Left ventricle myocardium inferior (tissue), 1 donor: ENCODE measurements at places on chromosomes 3 and 15.

GRCh38 chr15:60695713-60696522, 217.0 kb upstream of the ICE2 start:
- DNase-seq = no peak

GRCh38 chr3:191962324-191962723, 501.4 kb downstream of the PYDC2 start:
- no peak for DNase-seq

GRCh38 chr15:93895976-93896770, 335.2 kb upstream of the MCTP2 start:
- DNase-seq = no peak

GRCh38 chr3:13463618-13464400, 16.3 kb upstream of the HDAC11 start:
- DNase-seq = no peak

DNA sequence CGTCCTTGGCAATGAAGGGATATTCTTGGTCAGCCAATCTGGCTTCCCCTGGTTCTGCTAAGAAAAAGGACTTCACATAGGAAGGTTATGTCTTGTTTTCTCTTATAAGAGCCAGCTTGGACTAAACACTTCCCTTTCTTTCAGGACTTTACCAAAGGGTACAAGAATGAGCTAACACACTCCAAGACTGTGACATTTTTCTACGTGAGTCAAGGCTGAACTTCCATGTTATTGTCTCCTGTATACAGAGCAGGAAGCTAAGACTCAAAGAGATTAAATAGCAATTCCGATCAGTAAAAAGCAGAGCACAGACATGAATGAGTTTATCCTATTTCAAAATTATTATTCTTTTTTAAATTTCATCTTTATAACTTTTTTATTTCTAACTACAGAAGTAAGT, 63.3 kb upstream of the STT3B start:
- no peak for DNase-seq

DNA sequence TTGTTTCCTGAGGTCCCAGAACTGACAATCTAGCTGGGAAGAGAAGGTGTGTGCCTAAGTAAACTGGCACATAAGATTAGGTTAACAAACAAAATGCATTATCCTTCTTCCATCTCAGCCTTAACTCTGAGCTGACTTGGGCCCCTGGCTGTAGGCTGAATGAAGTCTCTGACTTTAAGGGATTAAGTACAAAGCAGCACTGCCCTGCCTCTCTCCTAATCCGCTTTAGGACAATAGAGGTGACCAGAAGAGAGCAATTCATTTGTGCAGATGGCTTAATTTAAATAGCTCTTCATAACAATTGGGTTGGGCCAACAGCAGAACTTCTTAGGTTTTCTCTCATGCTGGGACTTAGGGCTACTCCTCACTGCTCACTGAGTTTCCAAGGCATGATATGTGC, 181.6 kb upstream of the SOX14 start:
- DNase-seq = no peak

GRCh38 chr3:31980530-31981205, 394 bp downstream of the OSBPL10 start:
- peak; percentile 36 for DNase-seq

- DNase-seq = no peak
These were observed 20.8 kb upstream of the CNBP start for GRCh38 chr3:129204473-129204872.

DNA sequence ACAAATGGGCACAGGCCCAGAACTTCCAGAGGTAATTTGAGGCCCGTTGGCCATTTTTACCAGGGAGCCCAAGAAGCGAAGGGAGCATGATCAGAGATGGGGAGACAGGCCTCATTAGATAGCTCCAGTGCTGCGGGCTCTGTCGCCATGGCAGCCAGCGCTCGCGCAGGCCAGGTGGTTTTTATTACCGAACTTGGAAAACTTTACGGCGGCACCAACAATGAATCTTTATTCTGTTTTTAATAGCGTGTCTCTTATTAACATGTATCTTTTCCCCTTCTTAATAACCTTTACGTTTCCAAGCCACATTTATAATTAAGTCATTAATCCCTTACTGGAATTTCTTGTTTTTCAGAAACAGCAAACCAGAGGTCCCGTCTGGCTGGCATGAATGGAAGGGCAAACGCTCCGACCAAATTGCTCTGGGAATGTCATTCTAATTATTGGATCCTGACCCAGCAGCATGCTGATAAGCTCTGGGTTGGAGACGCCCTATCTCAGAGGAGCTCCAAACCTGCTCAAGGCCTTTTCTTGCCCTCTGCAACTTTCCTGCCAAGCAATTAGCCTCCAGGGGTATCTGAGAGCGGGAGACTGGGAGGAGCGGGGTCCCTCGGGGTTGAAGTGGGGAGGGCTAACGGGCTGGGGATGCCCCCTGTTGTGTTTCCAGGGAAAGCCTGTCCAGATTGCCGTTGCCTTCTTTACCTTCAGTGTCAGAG, 256.4 kb downstream of the TLE3 start:
- DNase-seq = no peak

- DNase-seq = no peak
These were observed 9.4 kb downstream of the ITPKA start for GRCh38 chr15:41502795-41503668.

GRCh38 chr15:67784856-67785430, 40.4 kb upstream of the SKOR1 start:
- DNase-seq = no peak

- no peak for DNase-seq
These were observed 733.2 kb upstream of the GOLIM4 start for GRCh38 chr3:168828943-168829342.

- no peak for DNase-seq
These were observed 23.1 kb upstream of the ANKRD28 start for GRCh38 chr3:15820911-15821310.

GRCh38 chr3:113275929-113276750, 64.8 kb downstream of the BOC start:
- DNase-seq = peak; percentile 44

DNA sequence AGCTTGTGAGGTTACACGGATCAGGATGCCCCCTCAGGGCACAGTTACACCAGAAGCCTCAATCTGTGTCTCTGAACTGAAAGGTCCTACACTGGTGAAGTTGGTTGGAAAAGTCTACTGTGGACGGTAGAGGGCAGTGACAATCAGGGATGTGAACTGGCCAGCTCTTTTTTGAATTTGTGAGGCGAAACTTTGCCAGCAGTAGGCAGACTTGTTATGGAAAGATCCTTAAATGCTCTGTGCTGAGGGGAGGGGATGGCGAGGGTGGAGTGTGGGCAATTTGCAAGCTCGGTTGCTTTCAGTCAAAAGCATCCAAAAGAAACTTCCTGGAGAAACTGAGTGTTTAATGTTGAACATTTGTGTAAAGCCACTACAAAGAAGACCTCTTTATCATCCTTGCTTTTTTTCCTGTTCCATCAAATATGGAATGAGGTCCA, 127.4 kb upstream of the ABHD17C start:
- DNase-seq = no peak

GRCh38 chr3:76400141-76400540, 614.8 kb upstream of the ZNF717 start:
- no peak for DNase-seq

GRCh38 chr15:87653646-87654045, 602.9 kb downstream of the NTRK3 start:
- DNase-seq = no peak

DNA sequence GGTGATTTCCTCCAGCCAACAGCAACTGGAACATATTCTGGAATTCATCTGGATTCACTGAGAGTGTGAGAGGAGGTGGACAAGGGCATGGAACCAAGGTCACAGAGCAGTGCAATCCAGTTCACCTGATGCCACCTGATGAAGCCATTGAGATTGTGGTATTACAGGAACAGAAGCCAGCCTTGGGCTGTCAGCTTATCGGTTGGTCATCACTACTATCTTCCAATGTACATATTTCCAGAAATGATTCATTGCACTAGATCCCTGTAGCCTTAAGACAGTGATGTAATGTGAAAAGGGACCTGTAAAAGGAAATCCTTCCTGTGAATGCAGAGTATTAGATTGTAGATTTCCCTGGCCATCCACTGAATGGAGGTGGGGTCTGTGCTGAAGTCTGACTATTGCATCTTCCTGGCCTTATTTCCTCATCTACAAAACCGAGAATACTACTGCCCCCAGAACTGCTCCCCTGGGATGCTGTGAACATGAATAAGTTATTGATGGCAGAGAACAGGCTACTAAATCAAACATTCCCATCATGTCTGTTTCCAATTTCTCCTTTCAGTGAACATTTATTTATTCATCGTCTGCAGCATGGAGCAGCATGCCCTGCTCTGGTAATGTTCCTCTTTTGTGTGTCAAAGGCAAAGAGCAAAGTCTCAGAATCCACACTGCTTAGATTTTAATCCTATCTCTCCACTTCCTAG, 47.4 kb upstream of the TPM1 start:
- no peak for DNase-seq

DNA sequence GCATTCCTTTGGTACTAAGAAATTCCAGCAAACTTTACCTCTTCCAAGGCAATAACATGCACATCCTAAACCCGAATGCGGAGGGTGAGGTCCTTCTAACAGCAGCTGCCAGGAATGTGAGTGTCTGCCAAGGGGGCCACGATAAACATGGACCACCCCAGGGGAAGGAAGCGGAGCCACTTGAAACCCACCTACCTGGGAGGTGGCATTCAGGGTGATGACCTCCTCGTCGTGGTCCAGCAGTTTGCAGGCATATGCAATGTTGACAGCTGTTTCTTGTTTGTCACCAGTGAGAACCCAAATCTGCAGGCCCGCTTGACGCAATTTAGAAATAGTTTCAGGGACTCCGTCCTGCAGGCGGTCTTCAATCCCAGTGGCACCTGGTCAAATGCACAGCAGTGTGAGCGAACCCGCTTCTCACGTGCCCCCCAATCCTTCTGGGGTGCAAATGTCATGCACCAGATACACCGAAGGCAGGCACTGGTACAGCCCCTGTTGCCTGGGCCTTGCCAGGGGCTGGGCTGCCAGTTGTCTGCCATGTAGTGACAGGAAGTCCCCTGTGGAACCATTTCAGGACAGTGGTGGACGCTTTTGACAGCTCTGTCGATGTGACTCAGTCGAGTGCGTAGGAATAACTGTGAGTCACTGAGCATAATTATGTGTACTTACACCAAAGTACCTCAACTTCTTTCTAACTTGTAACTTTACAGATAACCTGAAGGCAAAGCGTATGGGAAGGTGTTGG, 161.2 kb downstream of the ATP10A start:
- no peak for DNase-seq

GRCh38 chr3:179369621-179370020, 22.1 kb downstream of the MFN1 start:
- no peak for DNase-seq

GRCh38 chr3:48708481-48708889, 8.5 kb downstream of the IP6K2 start:
- no peak for DNase-seq

- DNase-seq = no peak
These were observed 44.4 kb downstream of the CSNK1G1 start for GRCh38 chr15:64311566-64311965.

DNA sequence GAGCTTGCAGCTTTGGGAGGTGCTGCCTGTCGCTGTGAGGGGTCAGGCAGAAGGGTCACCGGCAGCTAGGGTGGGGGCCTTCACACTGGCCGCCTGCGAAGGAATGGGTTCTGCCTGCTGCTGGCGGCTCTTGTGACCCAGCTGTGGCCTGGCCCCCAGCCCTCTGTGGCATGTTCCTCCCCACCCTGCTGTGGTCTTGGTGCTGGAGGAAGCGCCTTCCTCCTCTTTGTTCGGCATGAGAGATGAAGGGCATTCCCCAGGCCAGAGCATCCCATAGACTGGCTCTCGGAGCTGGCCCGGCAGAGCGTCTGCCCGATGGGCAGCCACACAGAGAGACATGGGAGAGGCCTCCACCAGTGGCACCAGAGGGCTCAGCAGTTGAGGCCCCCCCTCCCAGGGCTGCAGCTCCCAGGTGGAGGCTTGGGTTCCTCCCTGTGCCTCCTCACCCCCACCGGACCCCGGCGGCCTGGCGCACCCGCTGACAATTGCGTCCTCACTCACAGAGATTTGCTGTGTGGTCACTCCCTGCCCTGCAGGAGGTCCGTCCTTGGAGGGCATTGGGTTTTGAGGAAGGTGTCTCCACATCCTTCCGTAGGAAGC, 162.2 kb downstream of the NSMCE3 start:
- no peak for DNase-seq

- no peak for DNase-seq
These were observed 134.0 kb downstream of the PGPEP1L start for GRCh38 chr15:98873441-98874218.

DNA sequence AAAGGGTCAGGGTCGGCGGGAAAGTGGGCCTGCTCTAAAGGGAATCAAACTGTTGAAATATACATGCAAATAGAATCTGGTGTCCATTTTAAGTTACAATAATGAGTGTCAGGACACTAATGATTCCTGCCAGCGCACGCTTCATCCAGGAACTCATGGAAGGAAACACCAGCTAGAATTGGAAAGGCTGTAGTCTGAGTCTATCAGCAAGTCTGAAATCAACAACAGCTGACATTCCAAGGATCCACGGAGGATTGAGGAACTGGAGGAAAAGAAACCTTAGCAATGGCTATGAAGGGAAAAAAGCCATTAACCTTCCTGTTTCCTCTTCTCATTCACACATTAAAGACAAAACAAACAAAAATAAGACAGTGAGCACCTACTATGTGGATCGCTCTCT, 1063.1 kb downstream of the NTRK3 start:
- no peak for DNase-seq

DNA sequence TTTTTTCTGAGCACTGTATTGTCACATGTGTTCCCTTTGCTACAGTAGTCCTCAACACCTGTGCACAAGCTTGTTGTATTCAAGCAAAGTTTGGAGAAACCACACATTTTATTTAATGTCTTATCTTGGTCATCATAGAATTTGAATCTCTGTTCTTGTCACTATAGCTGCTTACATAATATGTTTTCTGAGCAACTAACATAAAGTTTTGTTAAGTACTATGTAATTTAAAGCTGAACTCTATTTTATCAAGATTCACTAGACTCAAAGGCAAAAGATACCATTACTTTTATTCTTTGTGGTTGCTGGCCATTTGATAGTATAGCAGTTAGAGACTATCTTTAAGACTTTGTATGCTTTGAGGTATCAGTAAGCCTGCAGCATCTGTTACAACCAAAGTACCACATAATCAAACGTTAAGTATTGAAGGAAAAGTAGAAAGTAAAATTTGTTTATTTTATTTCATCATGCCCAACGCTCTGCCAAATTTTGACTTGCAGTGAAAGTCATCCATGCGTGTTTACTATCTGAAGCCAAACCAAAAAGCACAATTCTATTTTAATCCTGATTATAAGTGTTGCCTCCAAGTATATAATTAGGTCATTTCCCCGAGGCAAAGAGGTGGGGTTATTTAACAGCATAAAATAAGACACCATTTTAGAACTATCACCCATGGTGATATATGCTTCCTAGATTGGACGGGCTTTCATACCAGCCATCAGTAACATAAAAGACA, 10.3 kb upstream of the ABHD10 start:
- no peak for DNase-seq

DNA sequence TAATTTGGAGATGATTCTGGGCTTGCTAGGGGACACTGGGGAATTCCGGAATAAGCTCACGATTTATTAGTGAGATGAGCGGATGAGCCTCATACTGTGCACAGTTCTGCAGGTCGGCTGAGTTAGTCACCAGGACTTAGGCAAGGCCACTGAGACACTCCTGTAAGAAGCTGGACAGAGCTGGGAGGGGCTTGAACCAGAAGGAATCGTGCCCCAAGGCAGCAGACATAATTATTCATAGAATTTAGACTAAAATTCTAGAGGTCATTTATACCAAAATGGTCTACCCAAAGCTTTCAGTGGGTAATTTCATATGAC, 121.4 kb downstream of the VGLL4 start:
- no peak for DNase-seq
